ENCODE measurements at places on chromosomes 1 and 21. TPM values are rescaled to one million over a fixed set of nuclear protein-coding genes. Genes with fewer than 3 reads are reported as not detected.

The HRNR gene
- not detected for total RNA-seq

The PGBD5 gene
- 0.09 TPM for total RNA-seq

DNA sequence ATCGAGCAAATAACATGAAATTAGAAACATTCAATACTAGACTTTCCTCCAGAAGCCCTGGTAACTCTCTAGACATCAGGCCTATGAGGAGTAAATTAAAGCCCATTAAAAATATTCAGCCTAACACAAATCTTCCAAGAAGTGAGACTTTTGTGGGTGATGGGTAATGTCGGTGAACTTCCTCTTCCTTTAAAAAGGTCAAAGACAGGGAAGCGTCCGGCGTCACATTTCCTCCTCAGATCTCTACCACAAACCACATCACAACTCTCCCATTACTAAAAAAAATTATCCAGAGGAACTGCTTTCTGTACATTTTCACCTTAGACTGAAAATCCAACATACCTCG is 1.4 kb downstream of the EIF4G3 start:
- no peak for DNase-seq

DNA sequence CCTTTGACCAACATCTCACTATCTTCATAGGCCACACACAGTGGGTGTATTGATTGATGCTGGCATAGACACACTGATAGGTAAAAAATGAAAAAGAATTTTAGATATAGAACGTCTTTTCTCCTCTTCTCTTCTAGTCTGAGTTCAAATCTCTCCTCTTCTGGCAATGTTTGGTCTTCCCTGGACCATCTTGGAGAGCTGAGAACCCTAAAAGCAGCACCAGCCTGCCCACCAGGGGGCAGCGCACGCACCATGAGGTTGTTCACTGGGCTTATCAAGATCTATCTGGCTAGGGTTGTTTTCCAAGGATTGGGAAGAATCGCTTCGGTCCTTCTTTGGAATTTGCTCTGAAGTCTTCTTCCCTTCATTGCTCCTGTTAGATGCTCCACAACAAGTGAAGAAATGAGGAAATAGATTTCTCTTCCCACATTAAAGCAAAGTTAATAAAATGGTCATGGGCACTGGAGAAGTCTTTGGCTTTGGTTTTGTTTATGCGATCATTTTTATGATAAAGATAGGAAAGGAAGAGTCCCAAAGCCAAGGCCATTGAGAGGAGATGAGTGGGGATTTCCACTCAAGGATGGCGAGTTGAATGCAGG is 104.0 kb upstream of the OLIG2 start:
- peak; percentile 41 for DNase-seq

DNA sequence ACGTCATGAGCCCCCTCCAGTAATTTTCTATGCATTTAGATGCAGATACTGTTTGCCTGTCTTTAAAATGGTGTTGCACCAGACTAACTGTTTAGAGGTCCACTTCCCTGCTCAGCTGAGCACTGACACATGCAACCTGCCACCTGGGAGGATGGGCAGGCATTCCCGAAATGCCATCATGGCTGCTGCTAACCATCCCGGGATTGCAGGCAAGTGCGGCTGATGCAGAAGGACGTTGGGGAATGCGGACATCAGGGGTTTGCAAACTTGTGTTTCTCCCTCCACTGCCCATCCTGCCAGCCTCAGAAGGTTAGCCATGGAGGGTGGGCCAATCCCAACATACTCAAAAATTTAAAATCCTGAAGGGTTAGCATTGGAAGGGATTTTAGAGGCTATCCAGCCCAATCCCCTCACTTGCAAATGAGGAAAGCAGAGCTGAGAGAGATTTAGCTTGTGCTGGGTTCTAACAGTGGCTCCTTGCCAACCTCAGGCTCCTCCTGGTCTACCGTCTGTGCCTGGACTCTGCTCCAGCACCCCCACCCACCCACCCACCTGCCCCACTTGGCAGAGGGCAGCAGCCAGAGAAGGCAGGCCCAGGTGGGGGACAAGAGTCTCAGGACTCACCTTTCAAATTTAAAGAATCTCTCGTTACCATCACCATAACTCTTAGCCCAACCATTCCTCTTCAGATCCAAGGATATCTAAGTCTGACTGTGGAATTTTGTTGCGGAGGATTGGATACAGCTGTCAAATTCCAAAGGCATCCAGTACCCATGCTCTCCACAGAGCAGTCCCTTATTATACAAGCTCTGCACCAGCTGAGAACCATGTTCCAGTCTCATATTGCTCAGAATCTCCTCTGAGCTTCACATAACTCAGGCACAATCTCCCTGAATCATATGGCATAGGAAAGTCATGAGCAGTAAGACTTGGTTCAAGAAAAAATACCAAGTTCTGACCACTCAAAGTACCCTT is 34.2 kb downstream of the HIVEP3 start:
- no peak for DNase-seq

DNA sequence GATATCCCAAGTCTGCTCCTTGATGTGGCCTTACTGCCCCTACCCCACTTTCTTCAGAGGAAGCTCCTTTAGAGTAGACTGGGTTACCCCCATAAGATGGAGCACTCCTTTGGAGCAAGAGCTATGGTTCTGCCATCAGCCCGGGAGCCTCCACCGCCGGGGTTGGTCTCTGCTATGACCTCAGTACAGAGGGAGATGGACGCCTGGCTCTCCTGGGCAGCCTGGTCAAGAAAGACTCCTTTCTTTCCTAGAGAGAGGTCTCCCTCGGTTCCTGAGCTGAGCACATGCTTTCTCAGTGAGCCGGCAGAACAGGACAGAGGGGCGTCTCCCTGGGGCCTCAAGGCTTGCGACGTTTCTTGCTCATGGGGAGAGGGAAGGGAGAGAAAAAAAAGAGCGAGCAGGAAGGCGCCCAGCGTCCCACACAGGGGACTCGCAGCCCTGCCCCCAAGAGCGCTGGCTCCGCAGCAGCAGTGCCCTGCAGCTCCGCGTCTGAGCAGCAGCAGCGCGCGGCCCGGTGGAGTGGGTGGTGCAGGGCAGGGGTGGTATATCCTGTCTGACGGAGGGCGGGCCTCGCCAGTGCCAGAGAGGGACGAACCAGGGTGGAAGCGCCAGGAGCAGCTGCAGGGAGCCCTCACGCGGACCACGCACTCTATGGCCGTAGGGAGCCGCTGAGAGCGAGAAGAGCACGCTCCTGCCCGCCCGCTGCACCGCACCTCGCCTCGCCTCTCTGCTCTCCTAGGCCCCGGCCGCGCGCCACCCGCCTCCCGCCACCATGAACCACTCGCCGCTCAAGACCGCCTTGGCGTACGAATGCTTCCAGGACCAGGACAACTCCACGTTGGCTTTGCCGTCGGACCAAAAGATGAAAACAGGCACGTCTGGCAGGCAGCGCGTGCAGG is at the start of gene PKP1:
TSS of gene PKP1 (plus strand) at position 576 of the 899 bp plus-strand sequence. CDS start at position 773, 197 bp downstream.
- DNase-seq = no peak

DNA sequence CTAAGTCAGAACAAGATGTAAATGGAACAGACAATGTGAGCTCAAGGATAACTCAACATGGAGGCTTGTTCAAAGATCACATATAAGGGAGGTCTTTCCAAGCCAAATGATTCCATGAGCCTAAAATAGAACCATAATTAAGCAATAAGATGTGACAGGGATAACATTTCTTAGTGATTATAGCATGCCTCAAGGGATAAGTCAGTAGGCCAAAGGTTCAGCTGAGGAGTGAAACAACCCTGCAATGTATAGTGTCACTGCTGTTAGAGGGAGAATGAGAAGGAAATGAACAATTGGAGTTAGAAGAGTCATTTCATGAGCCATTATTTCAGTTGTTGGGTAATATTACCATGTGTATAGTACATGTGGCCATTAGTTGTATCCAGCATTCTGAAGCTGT is 25.0 kb downstream of the GORAB start:
- no peak for DNase-seq

- DNase-seq = no peak
Observed at GRCh38 chr1:116911188-116911553, 1.5 kb downstream of the PTGFRN start.

DNA sequence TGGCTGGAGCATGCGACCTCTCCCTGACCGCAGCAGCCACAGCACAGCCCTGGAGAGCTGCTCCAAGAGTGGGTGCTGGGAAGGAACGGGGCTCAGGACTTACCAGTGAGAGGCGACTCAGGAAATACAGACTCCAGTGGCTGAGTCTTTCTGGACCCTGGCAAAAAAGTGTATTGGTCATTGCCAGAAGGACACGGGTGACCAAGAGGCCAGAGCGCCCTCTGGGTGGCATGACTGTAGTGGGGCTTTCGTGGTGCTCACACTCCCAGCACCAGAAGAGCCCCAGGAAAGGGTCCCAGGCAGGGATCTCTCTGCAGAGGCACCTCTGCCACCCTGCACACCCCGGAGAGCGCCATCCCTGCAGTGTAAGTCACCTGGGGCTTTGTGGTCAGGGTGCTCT is 8.9 kb upstream of the PRDM16 start:
- no peak for DNase-seq

DNA sequence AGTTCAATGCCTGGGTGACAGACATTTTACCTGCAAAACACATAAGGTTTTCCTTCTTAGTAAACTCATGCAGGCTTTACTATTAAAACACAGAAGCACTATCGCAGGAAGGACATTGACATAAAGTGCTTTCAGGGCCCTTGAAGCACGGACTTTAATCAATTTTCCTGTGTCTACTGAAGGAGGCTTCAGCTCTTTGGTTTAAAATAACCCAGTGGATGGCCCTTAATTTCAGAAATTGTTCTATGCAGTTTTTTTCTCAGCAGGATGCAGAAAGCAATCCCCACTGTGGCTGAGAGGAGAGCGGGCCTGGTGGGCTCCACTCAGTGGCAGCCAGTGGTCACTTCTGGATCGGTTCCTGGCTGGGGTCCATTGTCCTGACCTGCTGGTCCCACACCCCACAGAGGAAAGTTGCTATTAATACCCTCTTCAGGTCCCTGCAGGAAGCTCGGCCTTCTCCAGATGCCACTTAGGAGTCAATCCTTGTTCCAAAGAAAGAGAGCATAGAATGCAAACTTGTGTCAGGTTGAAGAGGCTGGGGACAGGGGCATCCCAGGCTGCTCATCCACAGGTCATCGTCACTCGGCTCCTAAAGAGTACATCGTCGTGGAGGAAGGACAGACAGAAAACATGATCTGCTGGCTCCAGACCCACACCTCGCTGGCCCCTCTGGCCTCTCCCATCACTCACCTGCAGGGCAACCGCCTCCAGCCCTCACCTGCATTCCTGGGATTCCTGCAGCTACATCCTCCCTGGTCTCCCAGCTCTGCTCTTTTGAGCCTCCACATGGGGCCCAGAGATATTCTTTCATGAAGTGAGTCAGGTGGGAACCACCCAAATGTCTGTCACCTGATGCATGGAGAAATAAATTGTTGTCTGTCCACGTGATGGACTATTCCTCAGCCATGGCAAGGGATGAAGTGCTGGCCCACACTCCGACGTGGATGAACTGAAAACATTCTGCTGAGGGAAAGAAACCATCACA is 153.1 kb downstream of the PSMG1 start:
- DNase-seq = no peak

- no peak for DNase-seq
Observed at GRCh38 chr1:220788900-220789299, 2.2 kb downstream of the MTARC1 start.

Measured in T-cell (primary cell).